ENCODE measurements at places on chromosomes 7 and 10.

- no peak for DNase-seq
Observed at GRCh38 chr10:97729014-97729413, 7.9 kb upstream of the ZFYVE27 start.

DNA sequence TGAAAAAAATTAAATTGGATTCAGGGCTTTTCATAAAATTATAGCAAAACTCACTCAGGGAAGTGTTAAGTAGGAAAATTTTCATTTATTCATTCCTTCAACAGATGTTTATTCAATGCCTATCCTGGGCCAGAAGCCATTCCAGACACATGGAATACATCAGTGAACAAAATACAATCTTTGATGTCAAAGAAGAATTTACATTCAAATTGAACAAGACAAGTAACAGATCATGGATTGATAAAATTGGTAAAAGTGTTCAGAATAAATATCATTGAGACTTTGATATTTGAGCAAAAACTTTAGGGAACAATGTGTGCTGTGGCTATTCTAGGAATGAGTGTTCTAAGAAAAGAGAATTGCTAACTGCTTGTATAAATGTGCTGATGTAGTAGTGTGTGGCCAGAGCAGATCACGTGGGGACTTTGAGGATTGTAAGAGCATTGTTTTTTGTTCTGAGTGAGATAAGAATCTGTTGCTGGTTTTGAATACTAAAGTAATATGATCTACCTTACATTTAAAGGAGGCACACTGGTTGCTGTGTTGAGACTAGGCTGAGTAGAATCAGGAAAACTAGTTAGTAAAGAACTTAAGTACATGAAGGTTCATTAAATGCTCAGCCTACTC, 957.2 kb downstream of the PCDH15 start:
- DNase-seq, result no peak

GRCh38 chr10:36840788-36841187, 284.6 kb upstream of the ANKRD30A start:
- DNase-seq, result no peak

DNA sequence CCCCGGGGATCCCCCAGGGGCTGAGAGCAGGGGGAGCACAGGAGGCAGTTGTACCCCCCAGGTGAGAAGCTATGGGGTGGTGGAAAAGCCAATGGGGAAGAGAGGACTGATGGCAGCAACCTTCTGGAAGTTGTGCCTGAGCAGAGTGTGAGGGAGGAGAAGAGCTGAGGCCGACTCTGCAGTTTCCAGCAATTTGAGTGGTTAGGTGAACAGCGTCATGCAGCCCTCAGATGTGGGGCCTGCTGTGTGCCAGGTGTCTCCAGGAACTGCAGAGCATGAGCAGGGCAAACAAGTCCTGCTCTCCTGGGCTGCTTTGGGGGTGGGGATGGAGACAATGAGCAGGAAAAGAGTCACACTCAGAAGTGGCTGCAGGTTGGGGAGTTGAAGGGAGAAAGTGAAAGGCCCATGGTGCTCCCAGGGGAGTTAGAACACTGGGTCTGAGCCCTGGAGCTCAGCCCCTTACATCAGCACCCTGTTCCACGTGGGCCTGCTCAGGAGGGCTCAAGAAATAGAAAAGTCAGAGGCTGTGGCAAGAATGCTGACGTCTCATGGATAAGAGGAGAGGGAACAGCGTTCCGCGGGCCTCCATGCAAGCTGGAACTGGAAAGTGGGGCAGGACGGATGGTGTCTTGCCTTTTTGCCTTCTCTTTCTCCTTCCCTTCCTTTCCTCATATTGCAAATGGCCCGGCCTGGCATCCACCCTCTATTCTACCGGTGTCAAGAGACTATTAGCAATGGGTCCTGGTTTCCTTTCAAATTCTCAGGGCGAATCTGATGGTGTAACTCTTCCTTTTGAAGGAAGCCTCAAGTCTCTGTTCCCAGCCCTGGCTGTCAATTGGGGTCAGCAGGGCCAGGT, 4.0 kb upstream of the AFAP1L2 start:
- no peak for DNase-seq

GRCh38 chr7:77184990-77185389, 14.6 kb downstream of the FGL2 start:
- DNase-seq, result no peak

DNA sequence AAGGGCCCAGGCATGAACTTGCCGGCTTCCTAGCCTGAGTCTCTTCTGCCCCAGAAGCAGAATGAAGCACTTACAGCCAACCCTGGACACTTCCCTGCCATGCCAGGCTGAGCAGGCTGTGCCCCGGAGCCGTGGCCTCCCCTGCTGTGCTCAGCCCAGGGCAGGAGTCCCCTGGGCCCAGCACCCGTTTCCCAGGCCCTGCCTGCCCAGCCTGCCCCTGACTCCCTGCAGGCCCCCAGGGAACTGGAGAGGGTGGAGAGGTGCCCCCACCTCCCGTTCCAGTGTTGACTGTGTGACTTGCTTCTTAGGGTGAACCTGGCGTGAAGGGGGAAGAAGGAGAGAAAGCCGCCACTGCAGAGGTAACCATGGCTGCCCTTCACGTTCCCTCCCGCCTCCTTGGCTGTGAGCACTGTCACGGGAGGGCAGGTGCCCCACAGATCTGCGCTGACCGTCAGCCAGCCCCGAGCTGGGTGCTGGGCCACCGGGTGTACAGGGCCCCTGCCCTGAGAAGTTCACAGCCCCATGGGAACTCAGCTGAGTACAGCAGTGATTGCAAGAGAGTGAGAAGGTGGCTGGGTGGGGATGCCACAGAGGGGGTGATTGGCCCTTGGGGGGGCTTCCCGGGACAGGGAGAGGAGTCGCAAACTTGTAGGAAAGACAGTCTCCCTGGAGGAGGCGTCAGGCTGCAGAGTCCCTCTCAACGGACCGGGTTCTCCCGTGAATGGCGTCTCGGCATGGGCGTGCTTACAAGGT, 75.9 kb downstream of the MYL10 start:
- no peak for DNase-seq

- DNase-seq, result no peak
Observed at GRCh38 chr7:34240417-34240816, 335.1 kb downstream of the BMPER start.

DNA sequence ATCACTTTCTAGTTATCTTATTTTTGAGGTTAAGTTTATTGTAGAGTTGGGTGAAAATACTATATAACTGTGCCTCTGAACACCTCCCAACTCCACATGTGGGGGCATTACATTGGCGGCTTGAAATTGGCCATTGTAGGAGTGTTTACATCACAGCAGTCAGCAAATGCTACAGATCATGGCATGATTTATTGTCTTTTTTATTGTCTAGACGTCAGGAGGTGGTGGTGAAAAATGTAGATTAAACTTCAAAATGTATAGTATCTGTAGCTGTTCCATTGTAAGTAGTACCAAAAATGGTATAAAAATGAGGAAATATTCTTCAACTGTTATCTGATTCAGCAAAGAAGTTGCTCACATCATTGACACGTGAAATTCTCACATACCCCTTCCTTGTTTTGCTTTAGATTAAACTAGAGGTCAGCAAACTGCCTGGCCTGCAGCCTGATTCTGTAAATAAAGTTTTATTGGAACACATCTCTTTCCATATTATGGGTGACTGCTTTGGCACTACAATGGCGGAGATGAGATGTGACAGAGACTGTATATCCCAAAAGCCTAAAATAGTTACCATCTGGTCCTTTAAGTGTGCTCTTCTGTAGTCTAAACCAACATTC, 35.0 kb downstream of the TAF3 start:
- no peak for DNase-seq

GRCh38 chr7:151310578-151310977, 31.0 kb upstream of the NUB1 start:
- DNase-seq, result no peak

- DNase-seq, result no peak
Observed at GRCh38 chr7:103870664-103871063, 118.8 kb downstream of the RELN start.

- DNase-seq, result no peak
Observed at GRCh38 chr10:76318211-76318610, 886.8 kb downstream of the LRMDA start.

DNA sequence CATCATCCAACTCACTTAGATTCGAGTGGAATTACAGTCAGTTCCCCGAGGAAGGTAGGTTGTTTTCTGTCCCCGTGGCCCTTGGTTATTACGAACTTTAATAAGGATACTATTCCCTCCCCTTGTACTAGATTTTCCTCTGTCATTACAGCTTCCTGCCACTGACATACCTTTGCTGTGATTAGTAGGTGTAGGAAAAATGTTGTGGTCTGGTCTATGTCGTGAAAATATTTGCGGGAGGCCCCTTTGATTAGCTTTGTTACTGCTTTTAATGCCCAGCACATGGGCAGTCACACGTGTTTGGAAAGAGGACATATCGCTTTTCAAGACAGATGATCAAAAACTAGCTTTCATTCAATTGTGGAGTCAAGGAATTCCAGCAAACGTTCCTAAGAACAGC, 92.2 kb downstream of the GATA3 start:
- no peak for DNase-seq

GRCh38 chr10:92103376-92104090, 180.0 kb downstream of the BTAF1 start:
- DNase-seq, result no peak

All from DMS79 treated with DMSO at 0.1 percent for 48 hours (cell line).